AG04450 (cell line): ENCODE measurements at places on chromosomes 1 and 21.

- DNase-seq = no peak
Observed at GRCh38 chr21:34282223-34282622, 81.6 kb upstream of the KCNE2 start.

DNA sequence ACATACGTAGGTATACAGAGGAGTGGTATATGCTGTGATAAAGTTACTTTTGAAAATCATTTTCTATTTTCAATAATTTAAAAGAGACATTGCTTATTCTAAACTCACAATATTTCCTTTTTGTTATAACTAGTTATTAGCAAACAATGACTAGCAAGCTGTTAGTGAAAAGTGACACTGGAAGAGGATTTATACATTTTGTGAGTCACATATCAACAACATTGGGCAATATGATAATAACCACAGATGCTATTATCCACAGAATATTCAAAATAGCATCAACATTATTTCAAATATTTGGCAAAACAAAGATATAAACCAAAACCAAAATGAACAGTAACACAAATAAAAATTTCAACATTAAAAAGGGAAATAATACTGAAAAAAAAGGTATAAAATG, 104.0 kb upstream of the HP1BP3 start:
- no peak for DNase-seq

DNA sequence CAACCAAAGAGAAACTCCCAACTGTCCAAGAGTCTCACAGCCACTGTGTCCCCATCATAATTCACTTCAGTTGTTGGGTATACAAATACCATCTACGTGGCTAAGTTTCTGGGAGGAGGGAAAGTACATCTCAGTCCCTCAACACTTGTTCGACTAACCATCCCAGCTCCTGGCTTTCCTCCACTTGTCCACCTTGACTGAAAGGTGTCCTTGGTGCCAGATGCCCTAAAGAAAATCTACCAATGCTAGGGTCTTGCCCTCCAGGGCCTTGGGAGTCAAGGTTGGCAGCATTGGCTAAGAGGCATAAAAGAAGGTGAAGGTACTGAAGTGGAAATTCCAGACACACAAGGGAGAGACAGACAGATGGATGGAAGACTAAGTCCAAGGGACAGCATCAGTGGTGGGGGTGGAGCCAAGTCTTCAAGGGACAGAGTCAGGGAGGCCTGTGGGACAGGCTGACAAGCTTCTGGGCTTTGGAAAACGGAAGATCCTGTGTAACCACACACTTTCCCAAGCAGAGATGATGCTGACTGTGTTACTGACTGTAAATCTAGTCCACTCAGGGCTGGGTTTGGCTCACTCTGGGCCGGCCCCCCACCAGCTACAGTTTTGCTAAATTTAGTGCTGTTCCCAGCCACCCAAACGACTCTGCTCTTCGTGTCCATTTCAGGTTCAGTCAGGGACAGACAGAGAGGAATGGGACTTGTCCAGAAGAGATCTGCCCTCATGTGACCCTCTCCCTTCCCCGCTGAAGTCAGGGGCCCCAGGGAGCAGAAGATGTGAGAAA, 60.1 kb downstream of the CD34 start:
- no peak for DNase-seq

- no peak for DNase-seq
Observed at GRCh38 chr1:22319608-22320007, 132.0 kb upstream of the ZBTB40 start.

DNA sequence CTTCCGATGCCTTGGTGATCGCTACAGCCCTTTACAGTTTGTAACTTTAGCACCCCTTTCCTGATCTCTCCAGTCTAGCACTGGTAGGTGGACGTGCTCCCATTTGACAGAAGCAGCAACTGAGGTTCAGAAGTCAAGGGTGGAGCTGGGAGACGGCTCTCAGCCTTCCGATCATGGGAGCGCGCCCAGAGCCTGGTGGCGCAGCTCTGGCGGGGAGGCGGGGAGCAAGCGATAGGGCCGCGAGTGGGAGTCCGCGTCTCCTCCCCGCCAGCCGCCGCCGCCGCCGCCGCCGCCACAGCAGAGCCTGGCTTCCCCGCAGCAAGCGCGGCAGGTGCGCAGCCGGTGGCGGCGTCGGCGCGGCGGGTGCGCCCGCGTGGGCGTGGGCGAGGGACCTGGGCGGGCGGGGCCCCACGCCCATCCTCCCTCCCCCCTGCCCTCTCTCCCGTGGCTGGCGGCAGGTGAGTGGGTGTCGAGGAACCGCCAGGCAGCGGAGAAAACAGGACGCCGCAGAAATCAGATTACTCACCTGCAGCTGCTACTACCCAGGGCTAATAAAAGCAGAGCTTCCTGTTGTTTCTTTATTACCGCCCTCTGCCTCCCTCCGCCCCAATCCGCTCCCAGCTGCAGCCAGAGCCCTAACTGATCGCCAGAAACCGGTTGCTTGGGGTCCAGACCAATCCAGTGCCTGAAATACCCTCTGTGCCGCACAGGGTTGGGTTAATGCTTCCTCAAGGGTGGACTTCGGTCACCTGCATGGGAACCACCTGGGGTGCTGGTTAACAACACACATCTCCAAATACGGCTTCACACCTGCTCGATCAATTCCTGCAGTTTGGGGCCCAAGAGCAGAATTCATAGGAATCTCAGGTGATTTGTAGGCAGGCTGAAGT, 60.2 kb upstream of the ID3 start:
- DNase-seq = no peak

DNA sequence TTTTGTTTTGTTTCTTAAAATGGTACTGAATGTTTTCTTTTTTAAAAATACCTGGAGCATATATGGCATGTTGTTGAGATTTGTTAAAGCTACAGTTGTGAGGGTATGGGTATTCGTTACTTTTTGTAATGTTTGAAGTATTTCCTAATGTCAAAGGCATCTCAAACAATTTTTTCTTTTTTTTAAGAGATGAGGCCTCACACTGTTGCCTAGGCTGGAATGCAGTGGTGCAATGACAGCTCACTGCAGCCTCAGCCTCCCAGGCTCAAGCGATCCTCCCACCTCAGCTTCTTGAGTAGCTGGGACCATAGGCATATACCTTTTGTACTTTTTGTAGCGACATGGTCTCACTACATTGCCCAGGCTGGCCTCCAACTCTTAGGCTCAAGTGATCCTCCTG, 16.1 kb downstream of the CLCN6 start:
- DNase-seq = no peak

GRCh38 chr1:90127288-90127953, 132.5 kb downstream of the ZNF326 start:
- no peak for DNase-seq

DNA sequence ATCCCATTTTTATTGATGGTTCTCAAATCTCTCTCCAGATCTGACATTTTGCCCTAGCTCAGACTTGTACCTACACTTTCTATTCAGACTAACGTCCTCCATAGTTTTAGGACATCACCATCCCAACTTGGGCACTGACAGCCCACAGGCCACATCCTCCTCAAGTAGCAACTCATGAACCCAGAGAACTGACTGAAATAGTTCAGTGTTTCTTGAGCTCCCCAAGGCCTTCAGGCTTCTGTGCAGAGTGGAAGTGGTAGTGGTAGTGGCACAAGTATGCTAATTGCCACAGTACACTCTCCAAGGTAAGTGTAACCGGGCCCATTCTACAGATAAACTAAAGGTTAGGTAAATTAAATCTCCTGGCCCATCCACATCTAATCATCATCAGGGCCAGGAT, 112.6 kb downstream of the SLC45A1 start:
- DNase-seq = no peak

GRCh38 chr1:228064296-228064695, 18.2 kb upstream of the ARF1 start:
- DNase-seq = no peak

GRCh38 chr1:8510041-8510823, 192.3 kb downstream of the SLC45A1 start:
- peak; percentile 67 for DNase-seq

- DNase-seq = no peak
Observed at GRCh38 chr1:91863498-91863897, 22.5 kb downstream of the TGFBR3 start.

DNA sequence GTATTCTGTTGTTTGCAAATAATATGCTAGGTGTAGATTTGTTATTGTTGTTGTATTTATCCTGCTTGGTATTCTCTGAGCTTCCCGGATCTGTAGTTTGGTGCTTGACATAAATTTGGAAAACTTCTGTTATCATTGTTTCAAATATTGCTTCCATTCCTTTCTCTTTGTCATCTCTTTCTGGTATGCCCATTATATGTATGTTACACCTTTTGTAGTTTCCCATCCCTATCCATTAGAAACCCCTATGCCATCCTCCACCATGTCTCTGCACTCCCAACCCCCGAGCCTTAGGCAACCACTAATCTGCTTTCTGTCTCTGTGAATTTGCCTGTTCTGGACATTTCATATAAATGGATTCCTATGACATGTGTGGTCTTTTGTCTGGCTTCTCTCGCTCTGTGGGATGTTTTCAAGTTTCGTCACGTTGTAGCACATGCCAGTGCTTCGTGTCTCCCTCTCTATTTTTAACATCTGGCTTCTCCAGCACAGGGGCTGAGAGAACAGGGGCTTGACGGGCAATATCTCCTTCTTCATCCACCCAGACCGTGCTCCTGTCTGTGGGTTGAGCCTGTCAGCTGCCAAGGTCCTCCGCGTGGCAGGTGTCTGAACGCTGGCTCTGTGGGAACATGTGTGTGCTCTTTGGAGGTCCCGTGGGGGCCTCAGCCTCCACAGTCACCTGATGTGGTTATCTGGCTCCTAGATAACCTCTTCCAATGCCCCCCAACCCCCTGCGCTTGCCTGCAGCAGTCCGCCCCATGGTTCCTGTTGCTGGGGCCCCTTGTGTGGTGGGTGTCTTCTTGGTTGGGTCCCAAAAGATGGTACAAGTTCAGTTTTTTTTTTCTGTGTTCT, 32.8 kb upstream of the MAN1C1 start:
- no peak for DNase-seq
